Osteoblast (primary cell): ENCODE measurements at places on chromosomes 4 and X. TPM values are rescaled to one million over a fixed set of nuclear protein-coding genes. Genes with fewer than 3 reads are reported as not detected.

NEIL3 gene
- total RNA-seq = 5.4 and 7.4 TPM in 2 replicates

SH3RF1 gene
- total RNA-seq = 33.0 and 37.6 TPM in 2 replicates

FGA gene
- not detected in 2 replicates for total RNA-seq

MAGEA9B gene
- not detected in 2 replicates for total RNA-seq

MAGED4B gene
- total RNA-seq = 24.6 and 29.8 TPM in 2 replicates

- peak; percentile 84 for DNase-seq
These were observed 477 bp downstream of the FGF5 start for GRCh38 chr4:80266902-80267380.

- DNase-seq = no peak
These were observed 66.7 kb upstream of the VCX2 start for GRCh38 chrX:8237718-8238117.

GRCh38 chr4:131499141-131499873 lies 1649.8 kb upstream of the PCDH10 start:
- DNase-seq = no peak

GRCh38 chrX:69506617-69507499 lies 2.7 kb downstream of the NALF2 start:
- peak; percentile 62 for DNase-seq

DNA sequence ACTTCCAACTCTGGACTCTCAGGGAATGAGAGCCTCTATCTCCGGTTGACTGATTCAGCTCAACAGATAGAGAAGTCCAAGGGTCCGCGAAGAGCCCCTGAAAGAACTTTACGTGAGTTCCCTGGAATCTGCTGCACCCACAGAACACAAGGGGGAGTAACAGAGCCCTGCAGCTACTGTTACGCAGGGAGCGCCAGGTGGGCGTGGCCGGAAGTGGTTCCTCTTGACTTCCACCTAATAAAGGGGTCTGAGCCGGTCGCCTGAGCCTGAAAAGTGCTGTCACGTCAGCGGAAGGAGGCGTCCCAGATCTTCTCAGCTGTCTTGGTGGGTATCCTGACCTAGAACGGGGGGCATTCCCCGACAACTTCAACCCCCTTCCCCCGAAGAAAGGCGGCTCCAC lies at the start of gene MAGEB6:
MAGEB6 (plus strand) TSS at position 237 of the 400 bp plus-strand sequence. CDS start 1,407 bp downstream, outside the sequence.
- no peak for DNase-seq
